Stimulated activated CD8-positive, alpha-beta memory T cell treated with anti-CD3 and anti-CD28 coated beads, Interleukin-7, amount 100 ng/mL, for 1 hour (primary cell): ENCODE measurements at places on chromosomes 1 and 21.

GRCh38 chr1:157495285-157495684, 57.0 kb downstream of the FCRL5 start:
- DNase-seq: no peak

DNA sequence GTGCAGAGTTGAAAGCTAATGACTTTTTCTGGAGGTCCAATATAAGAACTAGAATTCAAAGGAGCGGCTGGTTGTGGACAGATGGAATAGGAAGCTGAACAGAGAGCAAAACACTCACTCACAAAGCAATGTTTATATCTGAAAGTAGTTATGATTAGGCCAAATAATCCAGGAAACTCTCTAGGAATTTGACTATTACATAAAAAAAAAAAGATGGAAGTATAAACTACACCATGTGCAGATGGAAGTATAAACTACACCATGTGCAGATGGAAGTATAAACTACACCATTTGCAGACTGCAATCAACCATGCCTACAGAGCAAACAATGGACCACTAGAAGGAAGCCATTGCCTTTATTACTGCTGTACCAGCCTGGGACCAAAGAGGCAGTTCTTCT, 771.1 kb downstream of the BRINP3 start:
- DNase-seq: no peak

GRCh38 chr1:36696261-36696940, 213.7 kb upstream of the CSF3R start:
- DNase-seq: no peak

GRCh38 chr1:158496374-158496773, 24.4 kb downstream of the OR10R2 start:
- no peak for DNase-seq

DNA sequence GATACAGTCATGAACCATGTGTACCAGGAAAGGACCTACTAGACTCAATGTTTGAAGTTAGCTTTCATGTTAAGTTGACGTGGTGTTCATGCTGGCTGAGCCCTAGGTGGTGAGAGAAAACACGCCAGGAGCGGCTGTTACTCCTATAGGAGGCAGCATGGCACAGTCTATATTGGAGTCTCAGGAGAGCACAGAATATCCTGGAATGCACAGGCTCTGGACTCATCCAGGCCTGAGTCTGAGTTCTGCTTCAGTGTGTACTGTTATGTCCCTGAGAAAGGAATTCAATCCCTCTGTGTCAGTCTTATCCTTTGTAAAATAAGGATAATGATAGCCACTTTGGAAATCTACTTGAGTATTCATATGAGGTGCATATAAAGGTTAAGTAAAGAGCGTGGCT, 41.2 kb downstream of the DPT start:
- DNase-seq: no peak

GRCh38 chr1:15186846-15187151, 33.3 kb downstream of the TMEM51 start:
- no peak for DNase-seq

DNA sequence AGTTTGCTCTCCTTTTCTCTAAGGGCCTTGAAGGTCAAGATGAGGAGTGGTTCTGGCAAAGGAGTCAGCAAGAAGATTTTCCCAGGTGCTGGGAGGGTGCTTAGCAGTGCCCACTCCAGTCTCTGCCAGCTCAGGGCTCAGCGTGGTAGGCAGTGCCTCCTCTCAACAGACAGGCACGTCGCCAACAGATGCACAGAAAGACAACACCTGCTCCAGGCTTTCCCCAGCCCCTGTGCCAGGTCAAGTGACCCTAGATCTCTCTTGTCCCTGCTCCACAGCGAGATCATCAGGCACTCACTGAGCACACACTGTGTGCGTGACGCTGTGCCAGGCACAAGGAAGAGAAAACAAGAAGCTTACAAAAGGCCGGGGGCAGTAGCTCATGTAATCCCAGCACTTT, 86.0 kb downstream of the CASZ1 start:
- no peak for DNase-seq

- DNase-seq: no peak
Observed at GRCh38 chr1:90434460-90434859, 282.6 kb downstream of the BARHL2 start.

DNA sequence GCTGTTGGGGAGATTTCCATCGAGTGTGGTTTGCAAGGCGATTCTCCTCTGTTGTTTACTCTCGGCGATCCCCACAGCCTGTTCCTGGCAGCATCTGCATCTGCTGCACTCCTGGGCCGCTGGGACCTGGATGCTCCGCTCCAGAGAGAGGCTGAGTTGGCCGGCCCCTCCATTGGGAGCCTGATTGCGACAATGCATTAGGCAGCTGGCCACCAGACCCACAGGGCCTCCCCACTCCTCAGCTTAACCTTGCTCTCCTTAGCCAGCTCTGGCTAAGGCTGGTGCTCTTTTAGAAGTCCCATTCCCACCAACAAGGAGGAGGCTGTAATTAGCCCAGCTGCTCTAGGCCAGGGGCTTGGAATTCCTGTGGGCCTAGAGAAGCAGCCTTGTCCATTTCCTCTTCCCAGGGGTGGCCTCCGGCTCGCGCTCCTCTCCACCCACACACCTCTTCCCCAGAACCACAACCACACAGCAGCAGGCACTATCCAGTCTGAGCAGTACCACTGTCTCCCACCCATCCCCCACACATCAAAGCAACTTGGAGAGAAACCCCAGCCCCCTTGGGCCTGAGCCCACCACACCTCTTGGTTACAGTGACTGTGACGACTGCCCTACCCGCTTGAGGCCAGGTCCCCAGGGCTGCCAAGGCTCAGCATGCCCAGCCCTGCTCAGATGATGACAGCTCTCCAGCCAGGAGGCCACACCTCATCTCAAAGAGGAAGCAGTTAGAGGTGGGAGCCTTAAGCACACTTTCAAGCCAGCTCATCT, 193.8 kb upstream of the EDN2 start:
- DNase-seq: no peak

DNA sequence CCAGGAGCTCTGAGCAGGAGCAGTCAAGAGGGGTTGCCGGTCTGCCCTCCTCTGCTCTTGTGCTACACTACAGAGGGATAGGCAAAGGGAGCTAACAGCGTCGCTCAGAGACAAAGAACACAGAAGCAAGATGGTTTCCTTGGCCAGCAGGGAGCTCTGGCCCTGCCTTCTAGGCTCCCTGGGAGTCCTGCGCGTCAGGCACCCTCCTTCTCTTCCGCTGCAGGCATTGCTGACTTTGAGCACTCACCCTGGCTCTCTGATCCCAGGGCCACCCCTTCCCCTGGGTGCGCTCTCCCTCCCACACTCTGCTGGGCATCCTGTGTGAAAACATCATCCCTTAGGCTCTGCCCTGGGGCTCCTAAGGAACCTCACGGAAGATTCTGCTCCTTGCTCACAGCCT, 489 bp downstream of the TNNI1 start:
- DNase-seq: no peak

DNA sequence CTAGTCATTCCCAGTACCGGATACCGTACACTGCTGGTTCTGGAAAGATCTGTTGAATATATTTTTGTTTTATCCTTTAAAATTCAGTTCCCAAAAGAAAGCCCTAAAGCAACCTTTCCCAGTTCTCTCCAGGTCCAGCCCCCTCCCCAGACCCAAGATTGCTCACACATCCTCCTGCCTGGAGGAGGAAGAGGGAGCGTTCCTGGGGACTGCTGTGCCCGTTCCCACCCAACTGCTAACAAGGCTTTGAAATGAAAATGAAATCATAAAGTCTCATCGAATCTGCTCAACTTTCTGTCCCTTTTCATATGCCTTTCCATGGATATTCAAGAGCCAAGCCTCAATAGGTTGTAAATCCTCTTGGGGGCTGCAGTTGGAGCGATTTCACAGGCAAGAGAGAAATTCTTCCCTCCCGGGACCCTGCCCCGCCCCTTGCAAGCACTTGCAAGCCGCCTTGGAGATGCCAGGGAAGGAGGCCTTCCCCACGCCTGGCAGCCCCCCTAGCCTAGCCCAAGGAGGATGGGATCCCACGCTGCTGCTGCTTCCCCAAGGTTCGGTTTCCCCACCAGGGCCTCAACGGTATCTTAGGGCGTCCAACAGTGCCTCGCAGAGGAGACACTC, 113.2 kb upstream of the CACHD1 start:
- no peak for DNase-seq

DNA sequence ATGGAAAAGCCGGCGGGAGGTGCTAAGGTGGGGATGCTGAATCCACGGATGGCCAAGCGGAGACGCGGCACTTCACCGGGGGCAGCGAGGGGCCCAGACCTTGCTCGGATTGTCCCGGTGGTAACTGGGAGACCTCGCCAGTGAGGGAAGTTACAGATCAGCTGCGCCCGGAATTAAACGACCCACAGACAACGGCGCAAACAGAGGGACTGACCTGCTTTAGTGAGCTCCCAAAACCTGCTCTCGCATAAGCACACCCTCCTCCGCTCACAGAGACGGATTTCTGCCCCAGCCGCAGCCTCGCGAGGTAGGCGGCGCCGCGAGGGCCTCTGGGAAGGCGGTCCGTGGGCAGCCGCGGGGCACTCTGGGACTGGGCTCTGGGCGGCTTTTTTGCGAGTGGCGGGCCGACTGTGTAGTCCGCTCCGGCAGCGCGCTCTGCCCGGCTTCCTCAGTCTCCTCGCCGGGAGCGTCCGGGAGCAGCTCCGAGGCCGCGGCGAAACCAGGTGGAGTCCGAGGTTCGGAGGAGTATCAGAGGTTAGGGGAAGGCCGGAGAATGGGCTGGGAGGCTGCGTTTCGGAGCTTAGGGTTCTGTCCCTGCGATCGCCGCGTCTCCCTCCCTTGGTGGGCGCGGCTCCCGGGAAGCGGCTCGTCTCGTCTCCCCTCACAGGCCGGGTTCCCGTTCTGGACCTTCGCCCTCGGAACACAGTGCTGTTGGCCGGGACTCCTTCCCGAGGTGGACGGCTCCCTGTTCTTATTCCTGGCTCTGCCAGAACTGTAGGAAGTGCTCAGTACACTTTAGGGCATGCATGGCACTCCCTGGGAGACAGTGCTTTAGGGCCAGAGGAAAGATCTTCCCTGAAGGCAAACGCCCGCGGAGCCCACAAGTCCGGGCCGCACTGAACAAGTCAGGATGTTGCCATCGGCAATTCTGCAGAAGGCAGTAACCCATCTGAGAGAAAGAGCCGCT, at the start of gene EXO5:
TSS of gene EXO5 (plus strand) at position 393 of the 967 bp plus-strand sequence. CDS start 5,778 bp downstream, outside the sequence.
- peak; percentile 66 for DNase-seq

DNA sequence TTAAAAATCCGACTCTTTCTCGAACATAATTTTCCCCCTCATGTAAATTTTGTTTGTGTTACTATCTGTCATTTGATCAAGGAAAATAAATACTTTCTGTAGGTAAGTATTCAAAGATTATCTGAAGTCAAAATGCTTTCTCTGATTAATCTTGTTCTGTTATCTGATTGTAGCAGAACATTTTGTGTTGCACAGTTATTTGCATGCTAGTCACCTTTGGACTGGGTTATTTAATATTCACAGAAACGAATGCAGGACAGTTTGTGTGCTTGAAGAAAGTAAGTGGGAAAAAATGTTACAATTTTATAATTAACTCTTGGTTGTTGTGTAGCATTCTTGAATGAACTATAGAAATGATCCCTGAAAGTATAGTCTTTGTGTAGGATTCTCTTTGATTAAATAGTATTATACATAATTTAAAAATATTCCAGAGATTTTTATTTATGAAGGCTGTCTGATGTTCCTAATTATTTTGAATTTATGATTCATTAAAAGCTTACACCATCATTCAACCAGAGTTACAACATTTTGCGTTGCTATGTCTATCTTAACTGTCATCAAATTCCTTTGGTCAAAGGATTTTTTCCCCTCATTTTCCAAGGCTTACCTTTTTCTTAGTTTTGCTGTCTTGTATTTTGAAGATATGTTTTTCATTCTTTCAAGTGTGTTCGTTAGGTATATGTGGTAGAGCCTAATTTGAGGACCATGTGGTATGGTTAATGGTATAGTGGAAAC, 176.6 kb downstream of the GIPC2 start:
- DNase-seq: no peak
